ENCODE measurements at places on chromosomes 7 and 10.

DNA sequence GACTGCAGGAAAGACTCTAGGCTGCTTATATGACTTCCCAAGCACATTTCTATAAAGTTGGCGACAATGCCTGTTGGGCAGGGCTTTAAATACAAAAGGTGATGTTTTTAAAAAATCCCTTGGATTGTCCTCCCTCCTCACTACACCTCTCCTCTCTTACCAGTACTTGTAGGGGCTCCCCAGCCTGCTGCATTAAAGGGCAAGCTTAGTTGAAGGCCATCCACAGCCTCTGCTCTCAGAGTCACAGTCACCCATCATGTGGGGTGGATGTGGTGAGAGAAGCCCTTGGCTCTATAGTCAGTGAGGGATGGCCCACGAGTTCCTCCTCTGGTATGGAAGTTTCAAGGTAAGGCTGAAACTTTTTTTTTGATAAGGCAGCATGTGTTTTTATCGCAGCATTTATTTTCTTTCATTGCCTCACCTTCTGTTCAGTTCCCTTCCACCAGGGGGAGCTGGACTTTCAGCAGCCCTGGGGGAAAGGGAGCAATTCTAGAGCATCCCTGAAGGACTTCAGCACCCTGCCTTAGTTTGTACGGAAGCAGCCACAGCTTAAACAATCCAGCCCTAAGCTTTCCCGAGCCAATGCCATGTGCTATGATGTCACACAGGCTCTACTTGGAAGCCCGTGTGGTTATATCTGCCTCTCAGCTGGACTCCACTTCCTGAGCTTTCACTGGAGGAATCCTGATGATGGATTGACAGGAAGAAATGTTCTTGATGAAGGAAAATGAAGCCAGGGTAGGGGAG lies 131.9 kb downstream of the CALCR start:
- peak; percentile 59 for DNase-seq

DNA sequence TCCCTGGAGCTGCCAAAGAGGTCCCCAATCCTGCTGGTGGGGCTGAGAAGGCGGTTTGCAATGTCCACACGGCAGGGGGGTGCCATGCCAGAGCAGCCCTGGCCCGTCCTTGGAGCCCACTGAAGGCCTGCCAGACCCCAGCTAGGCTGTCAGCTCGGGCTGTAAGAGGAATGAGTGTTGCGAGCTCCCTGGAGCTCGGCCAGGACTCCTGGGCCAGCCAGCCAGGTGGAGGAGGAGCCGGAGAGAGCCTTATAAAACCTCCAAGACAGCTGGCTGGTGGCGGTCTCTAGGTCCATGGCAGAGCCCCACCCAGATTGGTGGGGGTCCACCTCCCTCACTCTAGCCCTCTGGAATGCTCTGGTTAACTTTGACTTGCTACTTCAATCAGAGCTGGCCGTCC lies 55.1 kb upstream of the CALN1 start:
- DNase-seq = no peak

DNA sequence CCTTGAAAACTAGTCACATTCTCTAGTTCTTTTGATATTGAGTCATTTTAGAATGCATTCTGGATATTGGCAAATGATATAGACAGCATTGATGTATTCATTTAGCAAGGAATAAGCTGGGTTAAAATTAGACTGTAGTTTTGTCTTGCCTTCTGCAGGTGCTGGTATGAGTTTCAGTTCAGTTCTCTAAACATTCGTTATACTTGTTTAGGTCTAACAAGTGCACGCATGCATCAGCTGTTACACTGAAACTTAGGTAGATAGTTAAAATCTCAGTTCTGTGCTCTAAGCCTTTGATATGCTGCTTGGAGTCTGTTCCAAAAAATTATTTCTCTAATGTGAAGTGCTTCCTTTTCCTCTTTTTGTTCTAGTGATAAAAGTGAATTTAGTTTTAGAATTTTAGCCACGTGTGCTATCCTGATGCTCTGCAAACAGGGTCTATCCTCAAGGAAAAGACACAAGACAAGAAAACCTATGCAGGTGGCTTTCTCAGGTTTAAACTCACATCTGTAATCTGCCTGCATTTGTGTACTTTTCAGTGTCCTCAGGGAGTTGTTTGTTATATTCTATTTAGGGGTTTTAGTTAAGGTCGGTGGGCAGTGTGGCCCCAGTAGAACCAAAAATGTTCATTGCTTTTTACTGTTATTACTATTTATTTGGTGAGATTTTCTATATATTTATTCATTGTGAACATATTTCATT lies 409.0 kb downstream of the CDC14C start:
- DNase-seq = no peak

- DNase-seq = no peak
Observed at GRCh38 chr7:42722716-42723115, 189.2 kb downstream of the C7orf25 start.

- no peak for DNase-seq
Observed at GRCh38 chr7:79936281-79936983, 198.2 kb upstream of the GNAI1 start.

DNA sequence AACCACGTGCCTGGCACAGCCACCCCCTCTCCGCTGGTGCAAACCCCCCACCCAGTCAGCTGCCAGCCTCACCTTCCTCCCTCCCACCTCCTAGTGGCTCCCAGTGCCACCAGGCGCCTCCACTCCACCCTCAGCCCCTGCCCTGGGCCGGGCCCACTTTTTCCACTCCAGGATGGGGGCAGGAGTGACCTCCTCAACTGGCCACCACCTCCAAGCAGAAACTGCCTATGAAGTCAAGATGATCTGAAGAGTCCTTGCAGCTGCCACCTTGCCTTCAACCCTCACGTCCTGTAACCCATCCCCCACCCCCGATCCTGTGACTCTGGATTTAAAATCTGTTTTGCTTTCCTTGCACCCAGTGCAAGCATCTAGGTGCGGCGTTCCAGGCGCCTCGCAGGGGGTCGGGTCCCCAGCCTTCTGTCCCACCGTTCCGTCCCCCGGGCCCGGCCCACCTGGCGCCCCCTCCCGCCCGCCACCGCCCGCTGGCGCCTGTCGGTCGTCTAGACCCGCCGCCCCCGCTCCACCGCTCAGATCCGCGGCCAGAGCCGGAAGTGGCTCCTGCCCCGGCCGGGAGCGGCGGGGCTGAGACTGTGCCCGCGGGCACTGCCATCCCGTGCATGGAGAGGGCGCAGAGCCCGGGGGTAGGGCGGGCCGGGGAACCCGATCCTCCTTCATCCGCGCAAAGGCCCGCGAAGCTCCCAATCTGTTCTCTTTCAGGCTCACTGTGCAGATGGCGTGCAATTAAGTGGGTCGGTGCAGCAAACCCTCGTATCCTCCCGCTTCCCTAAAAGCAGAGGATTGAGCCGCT lies 51.2 kb upstream of the GTF2I start:
- DNase-seq = peak; percentile 66

DNA sequence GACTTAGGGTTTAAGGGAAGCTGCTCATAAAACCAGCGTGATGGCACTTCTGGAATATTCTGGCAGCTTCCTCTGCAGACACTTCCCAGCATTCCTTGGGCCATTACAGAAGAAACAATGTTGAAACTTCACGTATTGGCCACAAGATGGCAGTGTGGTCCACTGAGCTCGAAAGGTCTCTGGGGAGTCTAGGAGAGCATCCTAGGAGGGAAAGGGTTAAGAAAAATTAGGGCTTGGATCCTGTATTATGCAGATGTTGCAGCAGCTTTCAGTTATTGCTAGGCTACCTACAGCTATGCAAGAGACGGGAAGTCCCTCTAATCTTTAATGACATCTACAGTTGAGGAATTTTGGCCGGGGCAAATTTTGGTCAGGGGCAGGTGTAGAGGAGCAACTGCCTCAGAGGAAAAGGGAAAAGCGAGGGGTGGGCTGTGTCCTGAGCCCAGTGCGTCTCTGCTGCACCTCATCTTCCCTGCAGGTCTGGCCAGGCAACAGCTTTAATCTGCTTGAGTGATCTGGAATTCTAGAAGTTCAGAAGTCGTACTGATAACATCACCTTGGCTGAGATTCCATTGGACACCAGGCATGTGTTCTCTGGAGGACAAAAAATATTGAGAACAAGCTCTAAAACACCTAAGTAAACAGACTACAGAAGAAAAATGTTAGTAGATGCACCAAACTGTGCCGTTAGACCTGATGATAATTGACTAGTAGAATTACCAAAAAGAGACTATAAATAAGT lies 220.8 kb upstream of the PRSS58 start:
- peak; percentile 76 for DNase-seq

DNA sequence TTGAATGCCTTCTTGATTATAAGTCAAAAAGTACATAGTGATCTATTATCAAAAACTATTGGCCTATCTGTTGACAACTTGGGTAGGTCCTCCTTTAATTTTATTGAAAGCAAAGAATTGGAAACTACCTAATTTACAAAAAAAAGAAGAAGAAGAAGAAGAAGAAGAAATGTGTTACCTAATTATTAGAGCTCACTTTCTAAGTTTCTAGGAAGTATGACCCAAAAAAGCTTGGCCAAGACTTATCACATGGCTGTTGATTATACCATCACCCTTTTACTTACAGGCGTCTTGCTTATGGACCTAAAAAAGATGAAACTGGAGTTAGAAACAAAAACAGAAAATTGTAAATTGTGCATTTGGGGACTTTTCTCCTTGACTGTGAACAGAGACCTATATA lies 81.8 kb upstream of the PIK3CG start:
- no peak for DNase-seq

DNA sequence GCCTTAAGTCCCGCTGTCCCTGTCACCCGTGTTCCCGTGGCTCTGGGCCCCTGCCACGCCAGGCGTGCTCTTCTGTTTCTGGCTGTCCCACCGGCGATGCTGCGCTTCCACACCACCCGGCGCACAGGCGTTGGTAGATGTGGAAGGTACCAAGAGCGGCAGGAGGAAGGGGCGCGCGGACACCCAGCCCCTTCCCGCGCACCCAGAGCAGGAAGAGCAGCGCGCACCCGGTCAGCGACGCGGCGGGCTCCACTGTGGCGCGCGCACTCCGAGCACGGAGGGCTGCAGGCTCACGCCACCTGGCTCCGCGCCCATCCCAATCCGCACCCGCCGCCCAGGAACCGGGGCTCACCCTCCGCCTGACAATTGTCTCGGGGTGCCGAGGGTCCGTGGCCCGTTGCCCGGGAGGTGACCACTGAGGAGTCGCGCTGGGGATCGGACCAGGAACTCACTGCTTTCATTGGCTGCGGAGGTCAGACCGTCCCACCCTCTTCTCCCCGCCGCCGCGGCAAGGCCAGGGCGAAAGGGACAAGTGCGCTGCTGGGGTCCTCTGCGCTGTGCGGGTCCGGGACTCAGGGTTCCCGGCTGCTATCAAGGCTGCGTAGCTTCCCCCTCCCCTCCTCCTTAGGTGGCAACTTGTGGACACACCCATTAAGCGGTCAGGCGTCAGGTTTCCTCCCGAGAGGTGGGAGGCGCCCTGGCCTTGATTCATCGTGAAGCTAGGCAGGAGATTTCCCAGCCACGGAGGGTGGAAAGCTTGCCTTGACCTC lies 121.6 kb upstream of the ZNF92 start:
- peak; percentile 70 for DNase-seq

DNA sequence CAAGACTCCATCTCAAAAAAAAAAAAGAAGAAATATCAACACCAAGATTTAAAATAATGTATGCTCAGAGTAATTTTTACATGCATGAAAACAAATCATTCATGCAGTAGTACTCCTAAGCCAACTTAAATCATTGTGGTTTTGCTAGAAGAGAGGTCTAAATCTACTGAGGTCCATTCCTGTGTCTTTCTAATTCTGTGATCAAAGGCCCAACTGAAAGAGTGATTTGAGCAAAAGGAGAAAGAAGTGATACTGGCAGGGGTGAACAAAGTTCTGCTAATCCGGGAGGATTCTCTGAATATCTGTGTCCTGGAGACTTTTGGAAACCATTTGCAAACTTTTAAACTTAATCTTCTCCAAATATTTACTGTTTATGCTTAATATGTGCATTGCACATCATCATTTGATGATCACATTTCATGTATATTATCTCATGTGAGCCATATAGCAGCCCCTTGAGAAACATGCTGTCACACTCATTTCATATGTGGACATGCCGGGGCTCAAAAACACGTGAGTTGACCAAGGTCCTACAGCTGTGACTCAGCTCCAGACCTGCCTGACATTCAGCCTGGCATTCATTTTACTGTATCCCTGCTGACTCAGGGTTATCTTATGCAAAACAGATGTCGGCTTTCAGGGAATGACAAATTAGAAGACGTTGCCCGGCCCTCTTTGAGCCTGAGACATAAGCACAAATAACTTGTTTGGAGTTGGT lies 76.4 kb downstream of the FAM107B start:
- no peak for DNase-seq

- no peak for DNase-seq
Observed at GRCh38 chr7:441684-442421, 77.8 kb downstream of the PDGFA start.

DNA sequence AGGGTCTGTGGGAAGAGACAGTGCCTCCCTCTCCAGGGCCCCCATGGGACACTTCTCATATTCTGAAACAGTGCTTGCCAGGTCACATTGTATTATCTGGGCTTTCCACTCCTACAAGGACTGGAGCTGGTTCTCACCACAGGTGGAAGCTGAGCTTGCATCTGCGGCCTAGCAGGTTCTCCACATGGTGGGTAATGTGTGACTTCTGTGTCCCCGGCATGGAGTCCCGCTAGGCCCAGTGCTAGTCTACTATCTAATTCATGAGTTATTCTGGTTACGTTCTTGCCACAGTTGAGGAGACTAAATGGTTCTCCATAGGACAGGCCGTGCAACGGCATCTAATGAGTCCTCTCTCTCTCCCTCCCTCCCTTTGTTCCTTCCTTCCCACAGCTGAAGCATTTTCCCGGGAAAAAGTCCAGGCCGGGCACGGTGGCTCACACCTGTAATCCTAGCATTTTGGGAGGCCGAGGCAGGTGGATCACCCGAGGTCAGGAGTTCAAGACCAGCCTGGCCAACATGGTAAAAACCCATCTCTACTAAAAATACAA lies 27.7 kb downstream of the PRLHR start:
- no peak for DNase-seq

GRCh38 chr7:37153376-37153775 lies 295.3 kb downstream of the ELMO1 start:
- no peak for DNase-seq

DNA sequence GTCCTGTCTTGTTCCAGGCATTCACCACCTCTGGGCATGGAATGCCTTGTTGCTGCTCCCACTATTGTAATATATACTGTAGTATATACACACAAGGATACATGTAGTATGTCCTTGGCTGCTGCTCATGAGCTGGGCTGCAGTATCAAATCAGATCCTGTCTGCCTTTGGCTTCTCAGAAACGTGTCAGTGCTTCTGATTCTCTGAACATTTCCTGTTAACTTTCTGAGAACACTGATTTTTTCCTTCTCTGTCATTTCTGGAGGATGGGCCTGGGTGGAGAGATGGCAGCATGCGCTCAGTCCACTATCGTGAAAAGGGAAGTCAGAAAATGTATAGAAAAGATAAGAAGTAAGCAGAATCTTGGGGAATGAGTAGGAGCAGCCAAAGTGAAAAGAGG lies 12.2 kb downstream of the SFTPA2 start:
- DNase-seq = no peak

Measured in NB4 (cell line).